ENCODE measurements at places on chromosomes 1 and 21.

GRCh38 chr1:23964790-23965740 lies 5.4 kb downstream of the PNRC2 start:
- DNase-seq: no peak

GRCh38 chr21:28252928-28253327 lies 739.7 kb downstream of the LTN1 start:
- DNase-seq: no peak

GRCh38 chr1:92949937-92950817 lies 11.1 kb downstream of the DIPK1A start:
- DNase-seq: no peak

GRCh38 chr1:45566722-45567121 lies 16.1 kb downstream of the AKR1A1 start:
- no peak for DNase-seq

GRCh38 chr1:21069549-21069948 lies 107.1 kb downstream of the EIF4G3 start:
- no peak for DNase-seq

DNA sequence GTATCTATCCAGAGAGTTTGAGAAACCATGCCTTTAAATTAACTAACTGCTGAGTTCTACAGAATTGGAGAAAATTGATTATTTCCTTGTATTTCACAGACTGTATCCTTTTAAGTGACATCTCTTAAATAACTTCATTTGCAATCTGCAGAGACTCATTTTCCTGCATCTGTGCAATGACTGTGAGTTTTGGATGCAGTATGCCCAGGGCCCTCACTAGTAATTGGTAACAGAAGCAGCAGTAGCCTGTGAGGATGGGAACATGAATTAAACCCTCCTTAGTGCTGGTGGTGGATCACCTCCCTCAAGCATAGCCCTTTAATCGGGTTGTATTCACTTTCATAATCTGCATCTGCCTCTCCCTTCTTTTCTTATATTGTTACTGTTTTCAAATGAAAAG lies 21.7 kb upstream of the SH3D21 start:
- no peak for DNase-seq

- peak; percentile 14 for DNase-seq
Observed at GRCh38 chr1:12480748-12481362, 137.2 kb downstream of the DHRS3 start.

GRCh38 chr1:147551036-147551435 lies 9.7 kb downstream of the BCL9 start:
- DNase-seq: no peak

GRCh38 chr1:11634365-11635192 lies 19.6 kb downstream of the FBXO2 start:
- DNase-seq: no peak

- DNase-seq: no peak
Observed at GRCh38 chr21:37263827-37264600, 3.1 kb downstream of the VPS26C start.

- DNase-seq: no peak
Observed at GRCh38 chr1:225739542-225740107, 38.0 kb upstream of the SRP9 start.

DNA sequence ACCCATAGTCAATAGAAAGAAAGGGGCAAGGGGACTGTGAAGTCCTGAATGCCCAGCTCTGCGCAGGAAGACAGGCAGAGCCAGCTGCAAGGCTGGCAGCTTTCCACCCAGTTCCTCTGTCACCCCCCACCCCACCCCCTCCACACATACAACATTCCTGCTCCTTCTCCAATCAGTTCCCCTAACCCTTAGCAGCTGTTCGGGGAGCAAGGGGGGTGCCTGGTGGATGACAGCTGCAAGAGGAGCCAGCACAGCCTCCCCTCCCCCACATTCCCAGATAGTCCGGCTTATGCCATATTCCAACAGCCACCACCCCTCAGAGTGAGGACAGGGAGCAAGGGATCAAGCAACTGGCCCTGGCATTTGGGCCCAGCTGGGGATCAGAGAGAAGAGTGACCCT lies 9.7 kb downstream of the ARHGEF2 start:
- DNase-seq: no peak

- DNase-seq: no peak
Observed at GRCh38 chr1:116485976-116486375, 84.8 kb downstream of the CD58 start.

GRCh38 chr1:2189459-2190425 lies 4.8 kb downstream of the FAAP20 start:
- DNase-seq: peak; percentile 95

- no peak for DNase-seq
Observed at GRCh38 chr1:161935264-161935663, 88.4 kb downstream of the OLFML2B start.

Measured in DMS153 (cell line).